Ureter (tissue), 1 donor: ENCODE measurements at places on chromosomes 5 and 9. TPM values are rescaled to one million over a fixed set of nuclear protein-coding genes. Genes with fewer than 3 reads are reported as not detected.

The ENTREP1 gene
- 14.6 TPM for total RNA-seq

The CDO1 gene
- total RNA-seq = 3.5 TPM

The NTRK2 gene
- total RNA-seq = 3.0 TPM

The IQGAP2 gene
- 9.7 TPM for total RNA-seq

The GKAP1 gene
- 9.5 TPM for total RNA-seq

The IL9 gene
- total RNA-seq = not detected

The CAMK2A gene
- 1.4 TPM for total RNA-seq

The ORM2 gene
- not detected for total RNA-seq

The ECM2 gene
- 16.3 TPM for total RNA-seq

The FOXD4L3 gene
- total RNA-seq = not detected

The CCNI2 gene
- total RNA-seq = 5.8 TPM

The WNT8A gene
- not detected for total RNA-seq

The BHMT gene
- total RNA-seq = 8.7 TPM

The MARCOL gene
- not detected for total RNA-seq

The BOD1 gene
- 49.3 TPM for total RNA-seq

The ZBED3 gene
- total RNA-seq = 14.7 TPM

The PIP5K1B gene
- total RNA-seq = 13.8 TPM

The DIPK1B gene
- 6.6 TPM for total RNA-seq

The MCC gene
- total RNA-seq = 88.8 TPM

The SNCAIP gene
- 3.3 TPM for total RNA-seq
